ENCODE measurements at places on chromosomes 16 and 17. TPM values are rescaled to one million over a fixed set of nuclear protein-coding genes. Genes with fewer than 3 reads are reported as not detected.

DNA sequence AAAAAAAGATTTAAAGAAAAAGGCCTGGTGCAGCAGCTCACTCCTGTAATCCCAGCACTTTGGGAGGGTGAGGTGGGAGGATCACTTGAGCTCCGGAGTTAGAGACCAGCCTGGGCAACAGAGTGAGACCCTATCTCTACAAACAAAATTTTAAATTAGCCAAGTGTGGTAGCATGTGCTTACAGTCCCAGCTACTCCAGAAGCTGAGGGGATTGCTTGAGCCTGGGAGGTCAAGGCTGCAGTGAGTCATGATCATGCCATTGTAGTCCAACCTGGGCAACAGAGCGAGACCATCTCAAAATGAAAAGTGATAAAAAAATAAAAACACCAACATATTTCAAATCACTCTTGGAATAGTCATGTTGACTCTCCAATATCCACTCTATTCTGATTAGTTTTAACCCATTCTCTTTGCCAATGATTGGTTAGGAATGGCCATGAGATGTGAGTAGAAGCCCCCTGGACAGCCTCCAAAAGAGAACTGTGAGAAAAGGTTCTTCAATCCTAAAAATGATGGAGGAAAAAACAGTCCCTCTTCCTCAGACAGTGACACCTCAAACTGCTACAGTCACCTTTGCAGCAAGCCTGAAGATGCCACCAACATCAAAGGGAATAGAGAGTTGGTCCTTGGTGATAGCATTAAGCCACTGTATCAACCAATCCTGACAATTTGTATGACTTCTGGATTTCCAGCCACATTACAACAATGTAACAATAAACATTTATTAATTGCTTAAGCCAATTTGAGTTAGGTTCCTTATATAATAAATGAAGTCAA lies 2.9 kb upstream of the KANSL1 start:
- no peak for DNase-seq

DNA sequence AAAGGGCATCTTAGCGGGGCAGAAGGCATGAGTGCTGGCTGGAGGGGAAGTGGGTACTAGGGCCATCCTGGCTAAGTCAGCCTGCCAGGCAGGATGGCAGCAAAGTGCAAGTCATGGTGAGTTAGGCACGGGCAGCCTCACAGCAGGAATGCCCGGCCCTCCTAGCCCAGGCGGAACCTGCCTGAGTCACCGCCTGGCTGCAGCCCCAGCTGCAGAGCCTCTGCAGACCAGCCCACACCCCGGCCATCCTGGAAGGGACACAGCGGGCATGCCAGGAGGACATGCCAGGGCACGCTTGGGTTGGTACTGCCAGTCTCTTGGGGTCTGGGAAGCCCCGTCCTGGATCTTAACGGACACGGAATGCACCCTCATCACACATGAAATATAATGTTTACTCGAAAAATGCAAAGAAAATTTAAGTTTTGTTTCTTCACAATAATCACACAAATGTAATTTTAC lies 5.0 kb upstream of the ALDH3A1 start:
- peak; percentile 80 for DNase-seq

DNA sequence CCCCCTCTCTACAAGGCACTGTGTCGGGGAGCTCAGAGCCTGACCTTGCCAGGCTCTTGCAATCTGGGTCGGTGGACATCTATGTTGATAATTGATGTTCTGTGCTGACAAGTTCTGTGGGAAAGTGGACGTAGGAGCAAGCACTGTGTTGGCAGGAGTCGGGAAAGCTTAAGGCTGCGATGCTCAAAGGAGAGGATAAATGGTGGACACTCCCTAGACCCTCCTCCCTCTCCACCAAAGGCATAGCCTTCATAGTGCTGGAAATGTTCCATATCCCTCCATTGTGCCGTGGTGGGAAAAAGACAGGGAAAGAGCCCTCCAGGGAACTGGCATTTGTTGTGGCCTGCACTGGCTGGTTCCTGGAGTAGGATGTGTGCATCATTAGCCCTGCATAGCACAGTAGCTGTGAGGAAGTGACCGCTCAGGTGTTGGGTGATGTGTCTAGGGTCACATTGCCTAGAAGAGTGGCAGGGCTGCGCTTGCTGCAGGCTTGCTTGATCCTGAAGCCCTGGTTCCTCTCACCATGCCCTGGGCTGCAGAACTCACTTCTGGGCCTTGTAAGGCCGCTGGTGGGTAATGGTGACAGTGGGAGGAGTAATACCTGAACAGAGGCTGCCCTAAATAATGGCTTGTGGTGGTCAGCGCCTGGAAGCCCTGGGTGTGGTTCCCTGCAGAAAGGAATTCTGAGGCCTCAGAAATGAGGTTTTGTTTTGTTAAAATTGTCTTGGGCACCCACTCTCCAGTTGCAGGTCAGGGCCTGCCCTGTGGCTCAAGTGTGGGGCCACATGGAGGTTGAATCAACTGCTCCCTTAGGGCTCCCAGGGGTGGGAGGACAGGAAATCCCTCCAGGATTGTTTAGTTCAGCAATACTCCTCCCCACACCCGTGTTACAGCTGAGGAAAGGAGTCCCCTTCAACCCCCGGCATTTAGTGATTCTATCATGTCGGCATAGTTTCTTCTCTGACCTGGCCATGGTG lies 62.6 kb downstream of the KSR1 start:
- no peak for DNase-seq

The C1QTNF8 gene
- total RNA-seq = 0.19 TPM

The CORO6 gene
- total RNA-seq = 93.2 TPM
